ENCODE measurements at places on chromosomes 12 and 14.

DNA sequence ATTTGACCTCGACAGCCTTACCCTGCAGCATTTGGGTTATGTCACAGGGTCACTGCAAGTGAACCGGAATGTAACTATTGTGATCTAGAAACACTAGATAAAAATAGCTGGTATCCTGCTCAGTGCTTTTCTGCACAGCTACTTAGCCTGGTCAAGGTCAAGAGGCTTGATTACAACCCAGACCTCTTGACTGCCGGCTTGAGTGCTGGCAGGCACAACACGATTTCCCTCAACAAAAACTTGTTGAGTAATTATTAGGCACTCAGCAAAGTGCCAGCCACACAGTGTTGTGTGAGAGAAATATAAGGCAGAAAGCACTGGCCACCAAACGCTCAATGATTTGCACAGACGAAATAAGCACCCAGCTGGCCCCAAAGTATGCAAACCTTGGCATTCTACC lies 156.7 kb downstream of the NUAK1 start:
- no peak for DNase-seq
- H3K4me3 ChIP-seq: no peak overlapping the region
- no peak overlapping the region for H3K27ac ChIP-seq
- H3K4me1 ChIP-seq: no peaks in the 10 kb centered on the region

GRCh38 chr12:1814266-1814665 lies 6.1 kb upstream of the LRTM2 start:
- no peak for DNase-seq
- no peak overlapping the region for H3K27ac ChIP-seq
- no peaks in the 10 kb centered on the region for H3K36me3 ChIP-seq
- peaks cover 9% of the 10 kb centered on the region for H3K4me1 ChIP-seq
- H3K4me3 ChIP-seq: no peak overlapping the region
- H3K27me3 ChIP-seq: peaks cover 8% of the 10 kb centered on the region

- no peak overlapping the region for H3K27ac ChIP-seq
- H3K4me1 ChIP-seq: peaks cover 34% of the 10 kb centered on the region
- peak; percentile 52 for DNase-seq
- H3K4me3 ChIP-seq: no peak overlapping the region
- H3K36me3 ChIP-seq: peaks cover 3% of the 10 kb centered on the region
- H3K27me3 ChIP-seq: no peaks in the 10 kb centered on the region
These were observed 3.6 kb downstream of the ZNF839 start for GRCh38 chr14:102323102-102323501.

- peaks cover 24% of the 10 kb centered on the region for H3K27me3 ChIP-seq
- H3K4me1 ChIP-seq: peaks cover 5% of the 10 kb centered on the region
- DNase-seq: no peak
- no peaks in the 10 kb centered on the region for H3K36me3 ChIP-seq
- no peak overlapping the region for H3K4me3 ChIP-seq
- no peak overlapping the region for H3K27ac ChIP-seq
These were observed 167.1 kb downstream of the KIF21A start for GRCh38 chr12:39275846-39276245.

DNA sequence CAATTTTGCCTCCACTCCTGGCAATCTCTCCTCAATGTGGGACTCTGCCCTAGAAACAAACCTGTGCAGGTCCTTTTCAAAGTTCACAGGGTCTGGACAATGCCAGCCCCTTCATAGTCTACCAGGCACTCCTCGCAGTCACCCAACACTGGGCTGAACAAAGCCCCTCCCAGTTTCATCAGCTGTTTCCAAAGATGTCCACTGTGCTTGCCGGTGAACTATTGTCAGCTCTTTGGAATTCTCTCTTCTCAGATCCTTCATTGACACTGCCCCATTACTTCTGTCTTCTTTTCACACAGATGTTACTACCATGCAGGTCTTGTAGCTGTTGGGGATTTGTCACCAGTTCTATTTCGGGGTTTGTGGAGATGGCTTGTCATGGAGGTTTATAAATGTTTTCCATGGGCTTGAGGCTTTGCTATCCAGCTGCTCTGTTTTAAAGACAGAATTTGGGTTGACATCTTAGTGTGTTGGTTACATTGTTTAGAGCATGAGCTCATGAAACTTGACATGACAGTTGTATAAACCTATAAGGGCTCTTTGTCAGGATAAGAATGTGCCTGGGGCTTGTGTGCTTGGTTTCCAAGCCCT lies 77.3 kb upstream of the DHRS4 start:
- peaks cover 16% of the 10 kb centered on the region for H3K4me1 ChIP-seq
- peaks cover 2% of the 10 kb centered on the region for H3K36me3 ChIP-seq
- DNase-seq: no peak

GRCh38 chr12:89080793-89081465 lies 271.4 kb downstream of the DUSP6 start:
- H3K36me3 ChIP-seq: peaks cover 6% of the 10 kb centered on the region
- H3K4me1 ChIP-seq: peaks cover 10% of the 10 kb centered on the region
- no peak overlapping the region for H3K27ac ChIP-seq
- H3K27me3 ChIP-seq: no peaks in the 10 kb centered on the region
- DNase-seq: no peak
- H3K4me3 ChIP-seq: no peak overlapping the region

- H3K27ac ChIP-seq: no peak overlapping the region
- DNase-seq: peak; percentile 74
- H3K4me1 ChIP-seq: peaks cover 23% of the 10 kb centered on the region
- H3K4me3 ChIP-seq: no peak overlapping the region
- no peaks in the 10 kb centered on the region for H3K27me3 ChIP-seq
- H3K36me3 ChIP-seq: peaks cover 1% of the 10 kb centered on the region
These were observed 30.3 kb downstream of the DMAC2L start for GRCh38 chr14:50342221-50343078.

DNA sequence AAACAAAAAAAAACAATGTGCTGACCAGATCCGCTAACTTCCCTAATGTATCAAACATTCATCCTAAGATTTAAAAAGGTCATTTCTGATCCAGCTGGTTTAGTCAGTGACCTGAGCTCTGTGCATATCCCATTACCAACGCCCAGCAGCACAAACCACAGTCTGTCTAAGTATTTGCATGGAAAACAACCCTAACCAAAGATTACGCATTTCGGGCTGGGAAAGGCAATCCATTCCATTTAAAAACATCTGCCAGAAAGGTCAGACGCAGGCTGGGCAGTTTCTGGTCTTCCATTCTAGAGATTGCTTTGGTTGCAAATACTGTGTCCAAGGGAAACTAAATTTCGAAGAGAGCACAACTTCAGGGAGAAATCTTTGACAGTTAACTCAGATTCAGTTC lies 234.9 kb downstream of the FLRT2 start:
- H3K36me3 ChIP-seq: no peaks in the 10 kb centered on the region
- no peaks in the 10 kb centered on the region for H3K4me1 ChIP-seq
- no peak for DNase-seq
- no peak overlapping the region for H3K27ac ChIP-seq
- no peaks in the 10 kb centered on the region for H3K27me3 ChIP-seq

GRCh38 chr14:64110802-64111201 lies 183.4 kb downstream of the ESR2 start:
- no peak overlapping the region for H3K4me3 ChIP-seq
- no peaks in the 10 kb centered on the region for H3K27me3 ChIP-seq
- no peak for DNase-seq
- peaks cover 9% of the 10 kb centered on the region for H3K36me3 ChIP-seq

- H3K36me3 ChIP-seq: no peaks in the 10 kb centered on the region
- H3K4me3 ChIP-seq: no peak overlapping the region
- no peaks in the 10 kb centered on the region for H3K4me1 ChIP-seq
- H3K27me3 ChIP-seq: no peaks in the 10 kb centered on the region
These were observed 326.5 kb upstream of the TBX3 start for GRCh38 chr12:115010324-115010995.

DNA sequence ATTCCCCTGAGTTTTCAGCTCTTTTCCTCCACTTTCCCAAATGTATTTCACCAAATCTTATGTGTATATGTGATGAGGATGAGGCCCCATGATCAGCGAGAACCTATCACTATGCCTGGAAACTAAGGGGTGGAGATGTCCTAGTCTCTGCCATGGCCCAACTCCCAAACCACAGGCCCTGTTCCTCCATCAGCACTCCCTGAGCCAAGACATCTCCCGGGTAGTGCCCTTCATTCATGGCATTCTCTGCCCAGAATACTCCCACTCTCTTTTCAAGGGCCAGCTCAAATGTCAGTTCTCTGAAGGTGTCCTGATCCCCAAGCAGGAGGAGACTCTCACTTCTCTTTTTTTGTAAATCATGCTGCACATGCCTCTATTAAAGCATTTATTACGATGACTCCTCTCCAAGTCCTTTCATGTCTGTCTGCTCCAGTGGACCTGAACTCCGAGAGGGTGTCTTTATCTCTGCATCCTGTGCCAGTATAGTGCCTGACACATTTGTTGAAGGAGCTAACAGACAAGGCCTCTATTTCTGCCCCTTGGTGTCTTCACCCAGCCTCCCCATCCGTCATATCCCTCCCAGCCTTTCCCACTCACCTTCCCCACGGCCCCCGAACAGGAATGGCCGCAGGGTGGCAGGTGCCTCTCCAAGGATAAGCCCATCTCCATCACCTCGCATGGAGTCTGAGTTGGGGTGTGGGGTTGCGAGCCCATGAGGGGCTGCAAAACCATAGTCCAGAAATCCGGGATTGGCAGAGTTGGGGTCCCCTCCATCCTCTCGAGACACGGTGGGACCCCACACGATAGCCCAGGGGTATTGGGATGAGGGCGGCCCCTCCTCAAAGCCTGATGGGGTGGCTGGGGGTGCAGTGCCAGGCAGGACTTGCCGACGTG lies 3.7 kb downstream of the PIANP start:
- no peak overlapping the region for H3K4me3 ChIP-seq
- peaks cover 4% of the 10 kb centered on the region for H3K36me3 ChIP-seq
- H3K27me3 ChIP-seq: peaks cover 35% of the 10 kb centered on the region
- H3K4me1 ChIP-seq: peaks cover 18% of the 10 kb centered on the region
- no peak overlapping the region for H3K27ac ChIP-seq
- DNase-seq: no peak

GRCh38 chr12:115341442-115341841 lies 657.5 kb upstream of the TBX3 start:
- H3K27ac ChIP-seq: no peak overlapping the region
- H3K36me3 ChIP-seq: no peaks in the 10 kb centered on the region
- H3K27me3 ChIP-seq: no peaks in the 10 kb centered on the region
- H3K4me1 ChIP-seq: no peaks in the 10 kb centered on the region
- no peak overlapping the region for H3K4me3 ChIP-seq
- no peak for DNase-seq

GRCh38 chr12:124464062-124464461 lies 103.3 kb downstream of the NCOR2 start:
- peaks cover 31% of the 10 kb centered on the region for H3K36me3 ChIP-seq
- DNase-seq: no peak
- peak overlapping the region; percentile 16 for H3K27ac ChIP-seq
- H3K27me3 ChIP-seq: no peaks in the 10 kb centered on the region
- no peak overlapping the region for H3K4me3 ChIP-seq

GRCh38 chr14:72553161-72553560 lies 340.7 kb downstream of the DPF3 start:
- peaks cover 10% of the 10 kb centered on the region for H3K4me1 ChIP-seq
- no peak overlapping the region for H3K4me3 ChIP-seq
- no peaks in the 10 kb centered on the region for H3K36me3 ChIP-seq
- H3K27ac ChIP-seq: no peak overlapping the region

DNA sequence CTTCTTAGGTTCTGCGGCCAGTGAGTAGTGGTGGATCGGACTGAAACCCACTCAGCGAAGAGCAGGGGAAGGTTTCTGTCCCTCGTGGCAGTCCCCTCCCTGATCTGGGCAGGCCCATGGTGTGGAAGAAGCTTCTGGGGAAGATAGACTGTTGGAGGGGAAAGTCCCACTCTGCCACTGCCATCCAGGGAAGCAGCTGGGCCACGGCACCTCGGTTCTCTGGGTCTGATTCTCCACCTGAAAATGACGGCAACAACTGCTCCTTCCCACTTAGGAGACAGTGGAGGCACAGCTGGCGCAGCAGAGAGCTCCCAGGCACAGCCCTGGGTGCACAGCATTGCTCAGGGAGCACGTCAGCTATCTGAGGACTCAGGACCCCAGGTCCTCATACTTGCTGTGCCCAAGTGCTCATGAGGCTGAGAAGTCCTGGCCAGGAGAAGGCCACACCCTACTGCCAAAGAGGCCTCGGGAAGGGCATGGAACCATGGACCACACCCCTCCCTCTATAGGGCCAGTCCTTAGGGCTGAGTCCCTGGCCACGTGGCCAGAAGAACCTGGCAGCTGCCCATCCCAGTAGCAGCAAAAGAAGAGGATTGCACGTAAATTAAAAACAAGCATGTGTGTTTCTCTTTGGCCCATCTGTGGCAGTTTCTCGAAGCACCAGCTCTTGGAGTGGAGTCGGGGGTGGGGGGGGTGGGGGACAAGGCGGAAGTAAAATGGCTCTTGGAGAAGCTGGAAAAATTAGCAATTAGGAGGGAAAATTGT lies 85.3 kb upstream of the BCL11B start:
- no peaks in the 10 kb centered on the region for H3K4me1 ChIP-seq
- no peaks in the 10 kb centered on the region for H3K36me3 ChIP-seq
- H3K4me3 ChIP-seq: no peak overlapping the region
- no peak for DNase-seq
- H3K27me3 ChIP-seq: peaks cover 2% of the 10 kb centered on the region

GRCh38 chr12:90071996-90072395 lies 363.4 kb upstream of the ATP2B1 start:
- DNase-seq: no peak
- no peaks in the 10 kb centered on the region for H3K36me3 ChIP-seq
- H3K27ac ChIP-seq: no peak overlapping the region
- peaks cover 7% of the 10 kb centered on the region for H3K27me3 ChIP-seq
- peaks cover 14% of the 10 kb centered on the region for H3K4me1 ChIP-seq

DNA sequence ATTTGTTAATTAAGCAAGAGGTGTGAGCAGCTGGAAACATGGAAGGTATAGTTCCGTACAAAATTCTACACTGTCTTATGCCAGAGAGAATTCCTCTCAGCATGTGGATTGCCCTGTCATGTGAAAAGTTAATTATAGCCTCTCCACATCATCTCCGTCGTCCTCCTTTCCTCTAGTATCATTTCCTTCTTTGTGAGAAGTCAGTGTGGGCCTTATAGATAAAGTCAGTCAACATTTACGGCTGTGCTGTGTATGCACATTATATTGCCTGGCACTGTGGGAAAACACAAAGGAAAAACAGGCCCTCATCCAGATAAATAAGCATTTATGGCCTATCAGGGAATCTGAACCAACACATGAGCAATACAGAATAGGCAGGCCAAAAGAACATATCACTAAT lies 236.6 kb downstream of the SEC23A start:
- peaks cover 2% of the 10 kb centered on the region for H3K27me3 ChIP-seq
- no peaks in the 10 kb centered on the region for H3K4me1 ChIP-seq
- H3K4me3 ChIP-seq: no peak overlapping the region
- H3K36me3 ChIP-seq: no peaks in the 10 kb centered on the region
- DNase-seq: no peak

- DNase-seq: no peak
- H3K27me3 ChIP-seq: no peaks in the 10 kb centered on the region
- H3K36me3 ChIP-seq: peaks cover 11% of the 10 kb centered on the region
- H3K4me1 ChIP-seq: peaks cover 13% of the 10 kb centered on the region
- H3K4me3 ChIP-seq: no peak overlapping the region
These were observed 56.3 kb upstream of the PSMA6 start for GRCh38 chr14:35235840-35236239.

DNA sequence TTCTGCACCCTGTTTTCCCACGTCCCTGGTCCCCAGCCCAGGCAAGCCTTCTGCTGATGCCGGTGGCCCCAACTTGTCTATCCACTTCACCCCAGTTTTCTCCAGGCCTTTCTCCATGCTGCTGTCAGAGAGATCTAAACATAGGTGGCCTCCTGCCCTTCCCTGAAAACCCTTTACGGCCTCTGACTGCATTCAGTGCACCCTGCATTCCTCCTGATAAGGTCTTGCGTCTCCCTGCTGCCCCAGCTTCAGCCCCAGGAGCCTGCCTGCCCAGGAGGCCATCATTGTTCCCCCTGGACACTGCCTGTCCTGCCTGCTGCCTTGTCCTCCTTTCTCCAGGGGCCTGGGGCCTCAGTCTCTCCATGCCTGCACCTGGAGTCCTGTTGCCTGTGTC lies 29.8 kb downstream of the TRAF3 start:
- H3K4me1 ChIP-seq: peaks cover 79% of the 10 kb centered on the region
- H3K27ac ChIP-seq: peak overlapping the region; percentile 91
- peak overlapping the region; percentile 25 for H3K4me3 ChIP-seq
- H3K27me3 ChIP-seq: no peaks in the 10 kb centered on the region
- no peak for DNase-seq

Data from activated CD8-positive, alpha-beta memory T cell treated with anti-CD3 and anti-CD28 coated beads, Interleukin-2, amount 10 ng/mL, durations not matched to agents 7 days and 5 days (primary cell).